ENCODE measurements at places on chromosomes 2 and 18.

- no peak for DNase-seq
Observed at GRCh38 chr2:47312491-47312850, 90.5 kb upstream of the MSH2 start.

DNA sequence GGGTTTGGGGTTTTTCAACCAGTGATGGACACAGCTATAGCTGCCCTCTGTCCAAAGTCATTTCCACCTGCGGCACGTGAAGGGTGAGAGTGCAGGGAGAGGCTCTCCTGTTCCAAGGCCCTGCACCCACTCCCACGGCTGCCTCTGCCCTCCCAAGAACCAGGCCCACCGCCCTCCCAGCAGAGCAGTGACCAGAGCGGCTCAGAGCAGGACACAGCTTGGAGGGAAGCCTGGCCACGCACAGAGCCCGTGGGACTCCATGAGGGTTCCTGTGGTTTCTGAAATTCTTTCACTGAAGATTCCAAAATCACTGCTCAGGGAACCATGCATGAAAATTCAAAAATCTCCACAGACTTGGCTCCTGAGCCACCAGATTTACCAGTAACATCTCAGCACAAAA lies 67.3 kb upstream of the SALL3 start:
- no peak for DNase-seq

DNA sequence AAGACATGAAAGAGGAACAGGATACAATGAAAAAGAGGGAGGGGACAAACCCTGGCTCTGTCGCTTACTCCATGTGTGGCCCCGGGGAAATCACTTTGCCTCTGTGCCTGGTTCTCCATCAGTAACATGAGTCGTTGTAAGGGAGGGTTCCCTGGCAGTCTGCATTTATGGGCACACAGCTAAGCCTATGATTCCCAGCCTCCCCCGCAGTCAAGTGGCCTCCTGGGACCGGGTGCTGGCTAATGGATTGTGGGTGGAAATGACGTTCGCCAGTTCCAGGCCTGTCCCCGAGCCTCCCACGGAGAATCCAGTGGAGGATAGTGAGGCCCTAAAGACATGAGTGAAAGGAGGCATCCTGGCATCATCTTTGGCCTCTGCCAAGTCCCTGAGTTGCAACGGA lies 42.7 kb downstream of the SFXN5 start:
- DNase-seq = no peak

- peak; percentile 46 for DNase-seq
Observed at GRCh38 chr2:109254174-109254904, 125.3 kb downstream of the SH3RF3 start.

DNA sequence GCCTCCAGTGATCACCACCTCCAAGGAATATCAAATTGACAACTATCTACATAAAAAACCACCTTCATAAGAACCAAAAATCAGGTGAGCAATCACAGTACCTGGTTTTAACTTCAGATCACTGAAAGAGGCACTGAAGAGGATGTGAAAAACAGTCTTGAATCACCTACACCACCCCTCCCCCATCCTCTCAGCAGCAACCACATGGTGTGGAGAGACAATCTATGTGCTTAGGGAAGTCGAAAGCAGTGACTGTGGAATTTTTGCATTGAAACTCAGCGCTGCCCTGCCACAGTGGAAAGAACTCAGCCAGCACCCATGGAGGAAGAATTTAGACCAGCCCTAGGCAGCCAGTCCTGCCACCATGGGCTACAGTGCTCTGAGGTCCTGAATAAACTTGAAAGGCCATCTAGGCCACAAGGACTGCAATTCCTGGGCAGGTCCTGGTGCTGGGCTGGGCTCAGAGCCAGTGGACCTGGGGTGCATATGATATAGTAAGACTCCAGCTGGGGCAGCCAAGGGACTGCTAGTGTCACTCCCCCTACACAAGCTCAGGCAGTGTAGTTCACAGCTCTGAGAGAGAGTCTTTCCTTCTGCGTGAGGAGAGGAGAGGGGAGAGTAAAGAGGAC lies 75.6 kb downstream of the ATL2 start:
- peak; percentile 6 for DNase-seq

DNA sequence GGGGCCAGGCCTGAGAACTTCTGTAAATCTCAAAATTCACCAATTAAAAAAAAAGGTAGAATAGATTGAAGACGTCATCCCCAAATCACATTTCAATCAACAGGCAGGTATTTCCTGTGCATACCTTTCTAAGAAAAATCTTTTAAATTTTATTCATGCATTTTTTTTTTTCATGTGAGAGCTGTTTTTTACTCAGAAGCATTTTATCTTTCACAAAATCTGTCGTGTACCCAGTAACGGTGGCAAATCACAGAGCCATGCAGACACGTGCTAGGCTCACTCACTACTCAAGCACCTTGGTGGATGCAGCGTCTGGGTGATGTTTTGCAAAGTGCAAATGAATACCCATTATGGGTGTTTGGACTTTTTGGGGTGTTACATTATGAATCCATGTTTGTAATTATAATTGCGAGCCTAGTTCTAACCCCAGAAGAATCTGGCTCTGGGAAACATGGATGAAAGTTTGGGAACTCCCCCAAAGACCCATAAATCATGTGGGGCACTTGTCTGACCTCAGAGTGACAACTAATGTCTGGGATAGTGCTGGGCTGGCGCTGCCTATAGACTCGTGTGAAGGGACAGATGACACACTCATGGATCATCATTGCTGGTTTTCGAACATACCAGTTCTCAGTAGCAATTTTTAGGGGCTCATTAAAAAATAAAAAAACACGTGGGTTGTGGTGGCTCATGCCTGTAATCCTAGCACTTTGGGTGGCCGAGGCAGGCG lies 335.2 kb downstream of the LPIN1 start:
- DNase-seq = no peak

DNA sequence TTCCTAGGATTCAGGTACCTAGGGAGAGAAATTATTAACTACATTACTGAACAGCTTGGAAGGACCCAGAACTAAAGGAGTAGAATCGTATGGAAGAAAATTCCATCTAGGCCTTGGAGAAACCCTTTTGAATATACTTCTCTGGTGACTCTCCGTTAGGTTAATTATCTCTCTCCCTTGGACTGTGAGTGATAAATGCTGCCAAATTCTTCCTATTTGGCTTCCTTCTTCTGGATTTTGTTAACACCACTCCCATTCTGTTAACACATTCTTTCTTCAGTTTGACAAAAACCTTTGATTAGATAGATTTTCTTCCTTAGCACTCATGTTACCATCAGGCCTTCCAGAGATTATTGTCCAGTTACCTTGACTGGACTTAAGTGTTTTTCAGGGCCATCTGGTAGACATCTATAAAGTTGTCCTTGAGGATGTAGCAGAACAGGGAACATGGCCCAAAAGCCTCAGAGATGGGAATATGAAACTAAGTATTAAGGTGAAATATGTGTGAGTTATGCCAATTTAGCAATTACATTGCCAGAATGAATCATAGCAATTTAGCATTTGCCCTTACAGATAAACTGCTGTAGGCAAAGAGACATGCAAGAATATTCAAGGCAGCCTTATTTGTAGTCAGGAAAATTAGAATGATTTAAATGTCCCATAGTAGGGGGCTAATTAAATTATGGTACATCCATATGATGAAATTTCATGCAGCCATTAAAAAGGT lies 6.7 kb downstream of the CYP27A1 start:
- no peak for DNase-seq

- no peak for DNase-seq
Observed at GRCh38 chr2:66426244-66427111, 8.4 kb upstream of the MEIS1 start.

GRCh38 chr2:234502285-234502918 lies 5.5 kb upstream of the ARL4C start:
- DNase-seq = no peak

DNA sequence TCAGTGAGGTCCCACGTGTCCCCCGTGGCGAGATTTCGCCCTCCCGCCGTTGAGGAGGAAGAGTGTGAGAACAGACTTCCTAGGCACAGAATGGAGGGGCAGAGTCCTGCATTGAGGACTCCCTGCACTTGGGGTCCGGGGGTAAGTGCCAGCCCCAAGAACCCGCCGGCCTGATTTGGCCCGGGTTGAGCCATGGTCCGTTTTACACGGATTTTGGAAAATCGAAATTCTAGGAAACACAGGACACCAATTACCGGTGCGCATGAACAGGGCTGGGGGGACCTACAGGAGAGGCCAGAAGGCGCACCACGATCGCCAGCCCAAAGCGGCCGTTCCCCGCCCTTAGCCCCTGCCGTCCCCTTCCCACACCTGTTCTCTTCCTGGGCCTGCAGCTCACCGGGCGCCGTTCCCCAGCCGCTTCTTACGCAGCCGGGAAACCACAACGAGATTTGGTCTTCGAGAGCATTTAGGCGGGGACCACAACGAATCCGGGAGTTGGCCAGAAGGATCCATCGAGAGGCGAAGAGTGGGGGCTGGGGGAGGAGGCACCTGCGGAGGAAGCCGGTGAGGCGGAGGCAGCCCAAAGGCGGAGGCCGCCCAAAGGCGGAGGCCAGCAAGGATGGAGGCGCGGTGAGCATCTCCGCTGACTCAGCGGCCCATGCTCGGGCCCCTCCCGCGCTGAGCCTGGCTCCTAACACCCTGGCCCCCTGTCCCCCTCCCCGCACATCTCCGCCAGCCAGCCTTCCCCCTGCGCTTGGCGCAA lies 464 bp upstream of the TLX2 start:
- DNase-seq = no peak

GRCh38 chr2:141048951-141049350 lies 1081.9 kb downstream of the LRP1B start:
- DNase-seq = no peak

GRCh38 chr2:159760326-159760725 lies 37.7 kb downstream of the CD302 start:
- no peak for DNase-seq

DNA sequence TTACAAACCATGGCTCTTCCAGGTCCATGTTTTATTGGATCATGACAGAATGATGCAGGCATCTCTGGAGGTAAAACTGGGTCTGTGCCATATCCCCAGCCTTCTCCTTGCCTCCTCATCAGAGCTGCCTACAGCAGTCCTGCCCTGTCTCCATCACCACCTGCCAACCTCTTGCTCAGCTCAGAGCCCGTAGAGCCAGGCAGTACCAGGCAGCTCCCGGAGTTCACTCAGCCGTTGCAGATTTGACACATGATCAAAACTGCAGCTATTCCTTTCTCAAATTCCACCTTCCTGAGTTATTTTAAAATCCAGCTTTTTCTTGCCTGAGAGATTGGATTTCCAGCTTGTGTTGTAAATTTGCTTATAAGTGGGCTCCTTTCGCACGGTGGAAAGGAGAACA lies 218.2 kb upstream of the CELF4 start:
- DNase-seq = no peak

DNA sequence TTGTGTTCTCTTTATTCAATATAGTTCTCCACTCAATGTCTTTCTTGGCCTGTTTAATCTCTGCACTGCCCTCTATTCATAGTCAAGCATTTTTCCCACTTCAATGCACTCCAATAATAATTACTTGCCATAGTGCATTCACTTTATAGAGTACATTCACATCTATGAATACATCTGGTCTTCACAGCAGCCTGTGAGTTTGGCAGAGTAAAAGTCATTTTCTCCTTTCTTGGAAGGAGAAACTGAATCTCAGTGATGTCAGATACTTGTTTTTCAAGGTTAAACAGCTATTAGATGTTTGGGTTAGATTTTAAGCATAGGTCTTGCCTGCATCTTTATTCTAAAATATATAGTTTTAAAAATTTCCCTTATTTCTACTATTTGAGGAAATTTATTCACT lies 373.2 kb downstream of the TRIB2 start:
- DNase-seq = no peak

DNA sequence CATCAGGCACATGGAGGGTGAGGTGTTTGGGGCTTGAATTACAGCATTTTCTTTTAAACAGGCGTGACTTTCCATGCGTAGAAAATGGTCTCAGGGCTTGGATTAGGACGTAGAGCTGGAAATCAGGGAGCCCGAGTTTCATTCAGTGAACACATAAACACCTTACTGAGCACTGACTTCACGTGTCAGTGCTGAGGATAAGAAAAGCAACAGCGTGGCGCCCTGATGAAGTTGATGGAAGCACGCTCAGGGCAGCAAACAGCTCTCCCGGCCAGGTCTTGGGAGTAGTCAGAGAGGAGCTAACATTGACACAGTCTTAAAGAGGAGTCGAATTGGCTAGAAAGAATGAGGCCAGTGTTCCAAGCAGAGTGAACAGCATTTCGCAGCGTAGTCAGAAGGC lies 110.7 kb downstream of the LYPD1 start:
- DNase-seq = no peak

GRCh38 chr2:158776231-158776630 lies 18.9 kb upstream of the DAPL1 start:
- no peak for DNase-seq

DNA sequence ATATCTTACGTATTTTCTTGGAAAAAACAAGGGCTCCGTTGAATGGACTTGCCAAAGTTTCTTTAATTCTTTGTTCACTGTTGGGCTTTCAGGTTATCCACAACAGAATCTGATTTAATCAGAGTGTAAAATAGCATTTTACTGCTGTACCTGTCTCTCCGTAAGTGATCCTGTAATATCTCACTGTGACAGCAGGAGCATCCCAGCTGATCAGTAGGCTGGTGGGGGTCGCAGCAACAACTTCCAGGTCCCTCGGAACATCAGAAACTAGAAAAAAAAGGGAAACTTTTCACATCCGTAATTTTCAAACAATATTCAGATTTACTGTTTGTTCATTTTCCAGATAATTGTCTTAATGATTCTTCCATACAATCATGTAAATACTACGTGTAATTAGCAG lies 51.2 kb downstream of the FN1 start:
- no peak for DNase-seq

DNA sequence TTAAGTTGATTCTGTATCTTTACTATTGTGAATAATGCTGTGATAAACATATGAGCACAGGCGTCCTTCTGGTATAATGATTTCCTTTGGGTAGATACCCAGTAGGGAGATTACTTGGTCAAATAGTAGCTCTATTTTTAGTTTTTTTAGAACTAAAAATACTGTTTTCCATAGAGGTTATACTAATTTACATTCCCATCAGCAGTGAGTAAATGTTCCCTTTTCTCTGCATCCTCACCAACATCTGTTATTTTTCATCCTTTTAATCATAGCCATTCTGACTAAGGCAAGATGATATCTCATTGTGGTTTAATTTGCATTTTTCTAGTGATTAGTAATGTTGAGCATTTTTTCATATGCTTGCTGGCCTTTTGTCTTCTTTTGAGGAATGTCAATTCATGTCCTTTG lies 35.1 kb downstream of the PMS1 start:
- DNase-seq = no peak

- DNase-seq = no peak
Observed at GRCh38 chr2:238731961-238732360, 115.9 kb upstream of the TWIST2 start.

GRCh38 chr2:194105358-194105757 lies 1551.7 kb upstream of the SLC39A10 start:
- DNase-seq = no peak
